Stimulated activated CD8-positive, alpha-beta memory T cell treated with anti-CD3 and anti-CD28 coated beads, Interleukin-7, amount 100 ng/mL, for 48 hours (primary cell): ENCODE measurements at places on chromosomes 12 and 14.
A peak's percentile ranks its signal among the peaks of the same experiment; 100 is the strongest.

GRCh38 chr14:78595797-78596196 is 425.6 kb downstream of the NRXN3 start:
- no peak for DNase-seq

DNA sequence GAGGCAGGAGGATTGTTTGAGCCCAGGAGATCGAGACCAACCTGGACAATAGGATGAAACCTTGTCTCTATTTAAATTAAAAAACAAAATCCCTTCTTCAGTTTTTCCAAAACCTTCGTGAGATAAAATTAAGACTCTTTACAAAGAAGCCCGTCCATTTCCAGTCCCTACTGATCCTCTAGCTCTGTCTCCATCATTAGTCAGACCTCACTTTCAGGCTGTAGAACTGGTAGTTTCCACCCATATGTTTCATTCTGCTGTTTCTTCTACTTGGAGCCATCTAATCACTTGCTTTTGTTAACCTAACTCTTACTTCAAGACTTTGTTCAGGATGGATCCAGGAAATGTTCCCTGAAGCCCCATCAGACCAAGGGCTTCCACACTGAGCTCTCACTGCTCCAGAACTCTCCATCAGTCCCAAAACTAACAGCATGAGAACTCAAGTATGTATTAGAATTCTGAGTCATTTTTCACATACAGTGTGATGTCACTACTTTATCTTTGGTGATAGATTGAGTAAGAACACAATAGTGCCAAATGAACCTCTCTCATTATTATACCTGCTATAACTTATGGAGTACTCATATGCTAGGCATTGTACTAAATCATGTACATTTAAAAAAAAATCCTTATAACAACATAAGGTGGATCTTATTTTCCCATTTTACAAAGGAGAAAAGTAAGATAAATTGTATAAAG is 90.8 kb downstream of the PRICKLE1 start:
- DNase-seq: no peak

DNA sequence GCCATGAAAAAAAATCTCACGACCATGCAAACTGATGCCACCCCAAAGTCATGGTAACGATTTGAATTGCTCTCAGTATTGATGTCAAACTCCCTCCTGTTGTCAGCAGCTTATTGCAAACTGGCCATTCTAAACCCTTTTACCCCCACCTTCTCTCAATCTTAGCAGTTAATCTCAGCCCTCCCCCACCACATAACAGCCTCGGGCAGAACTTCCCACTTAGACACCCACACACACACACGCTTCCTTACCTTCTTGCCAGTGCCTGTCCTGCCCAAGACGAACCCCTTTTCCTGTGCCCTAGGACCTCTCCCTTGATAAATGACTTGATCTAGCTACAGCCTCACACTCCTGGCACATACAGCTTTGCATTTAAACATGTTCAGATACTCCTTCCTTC is 56.6 kb downstream of the GPATCH2L start:
- no peak for DNase-seq

DNA sequence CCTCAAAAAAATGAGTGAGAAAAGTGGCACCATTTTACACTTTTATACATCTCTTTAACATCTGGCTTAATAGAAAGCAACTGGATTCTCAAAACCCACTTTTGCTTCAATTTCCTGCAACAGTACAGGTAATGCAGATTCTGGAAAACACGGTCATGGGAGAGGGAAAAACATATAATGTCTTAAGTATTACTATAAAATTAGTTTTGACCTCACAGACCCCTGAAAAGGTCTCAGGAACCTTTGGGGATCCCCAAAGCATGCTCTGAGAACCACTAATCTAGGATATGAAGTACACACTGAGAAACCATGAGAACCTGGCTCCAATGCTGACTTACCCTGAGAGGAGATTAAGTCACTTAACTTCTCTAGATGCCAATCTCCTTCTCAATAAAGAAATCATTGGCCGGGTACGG is 64.7 kb downstream of the PPP2R5E start:
- DNase-seq: peak; percentile 28

DNA sequence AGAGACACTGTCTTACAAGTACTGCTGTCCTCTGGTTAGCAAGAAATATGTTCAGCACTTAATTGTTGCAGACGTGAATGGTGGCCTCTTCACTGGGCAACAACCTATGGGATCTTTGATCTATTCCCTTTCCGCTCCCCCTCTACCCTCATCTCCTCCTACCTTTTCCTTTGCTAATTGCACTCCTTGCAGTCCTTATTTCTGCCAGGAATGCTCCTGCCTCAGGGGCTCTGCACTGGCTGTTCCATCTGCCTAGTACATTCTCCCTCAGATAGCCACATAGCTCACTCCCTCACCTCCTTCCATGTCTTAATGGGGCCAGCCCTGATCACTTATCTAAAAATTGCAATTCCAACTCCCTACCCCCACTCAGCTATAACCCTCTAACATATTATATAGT is 4.5 kb upstream of the NFYB start:
- DNase-seq: no peak

- no peak for DNase-seq
Measured at GRCh38 chr12:66144791-66145754, 14.5 kb upstream of the LLPH start.

DNA sequence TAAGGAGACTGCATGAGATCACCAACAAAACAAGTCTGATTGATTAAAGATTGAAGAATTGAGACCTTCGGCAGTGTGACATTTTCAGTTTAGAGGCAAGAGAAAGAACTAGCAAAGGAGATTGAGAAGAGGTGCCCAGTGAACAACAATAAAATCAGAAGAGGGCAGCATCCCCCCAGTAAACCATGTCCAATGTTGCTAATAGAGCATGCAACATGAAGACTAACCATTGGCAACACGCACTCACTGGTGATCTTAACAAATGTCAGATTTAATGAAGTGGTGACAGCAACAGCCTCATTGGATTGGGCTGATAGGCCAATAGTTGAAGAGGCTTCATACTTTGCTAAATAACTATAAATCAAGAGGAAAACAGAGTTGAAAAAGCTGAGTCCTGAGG is 20.7 kb upstream of the TAS2R14 start:
- DNase-seq: no peak

GRCh38 chr14:44070046-44070445 is 437.0 kb downstream of the FSCB start:
- DNase-seq: no peak

- DNase-seq: no peak
Measured at GRCh38 chr14:85580536-85581140, 50.7 kb downstream of the FLRT2 start.

GRCh38 chr14:93067088-93067487 is 48.6 kb downstream of the ITPK1 start:
- no peak for DNase-seq

DNA sequence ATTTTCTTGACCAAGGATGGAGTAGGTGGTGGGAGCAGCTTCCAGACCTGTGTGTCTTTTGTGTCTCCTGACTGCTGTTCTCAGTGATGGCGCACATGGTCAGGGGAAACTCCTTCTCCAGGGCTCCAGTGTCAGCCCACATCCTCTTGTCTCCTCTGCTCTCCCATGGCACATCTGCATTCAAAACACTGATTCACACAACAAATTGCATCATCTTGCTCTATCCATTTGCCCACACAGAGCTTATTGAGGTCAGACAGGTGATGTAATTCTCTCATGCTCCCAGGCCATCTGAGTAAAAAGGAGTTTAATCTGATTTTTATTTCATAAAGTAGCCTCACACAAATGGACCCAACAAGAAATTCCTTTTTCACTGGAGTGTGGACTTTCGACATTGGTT is 21.8 kb upstream of the TMEM132C start:
- no peak for DNase-seq

- no peak for DNase-seq
Measured at GRCh38 chr14:102085948-102086708, 716 bp downstream of the HSP90AA1 start.

GRCh38 chr12:93098077-93098476 is 169.0 kb upstream of the EEA1 start:
- peak; percentile 37 for DNase-seq

DNA sequence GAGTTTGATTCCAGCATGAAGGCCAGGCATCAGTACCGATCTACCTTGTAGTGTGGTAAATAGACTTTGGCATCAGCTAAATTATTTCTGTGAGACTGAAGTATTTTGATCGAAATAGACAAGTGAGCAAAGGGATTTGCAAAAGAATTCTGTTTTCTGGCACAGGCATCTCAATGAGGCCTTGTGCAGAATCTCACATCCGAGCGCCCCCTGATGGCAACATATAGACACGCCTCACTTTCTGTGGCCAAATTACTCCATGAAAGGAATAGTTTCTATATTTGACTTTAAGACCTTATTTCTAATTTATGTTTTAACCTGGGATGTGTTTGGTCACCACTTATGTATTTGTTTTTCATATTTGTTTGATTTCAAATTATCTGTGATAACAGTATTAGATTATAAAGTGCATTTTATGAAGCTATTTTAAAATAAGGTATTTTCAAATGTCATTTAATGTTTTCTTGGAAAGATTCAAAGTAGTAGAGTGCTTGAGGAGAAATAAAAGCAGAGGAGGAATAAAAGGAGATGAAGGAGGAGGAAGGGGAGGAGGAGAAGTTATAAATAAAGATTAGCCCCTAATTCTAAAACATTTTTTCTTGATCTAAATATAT is 731.9 kb downstream of the NRXN3 start:
- no peak for DNase-seq

DNA sequence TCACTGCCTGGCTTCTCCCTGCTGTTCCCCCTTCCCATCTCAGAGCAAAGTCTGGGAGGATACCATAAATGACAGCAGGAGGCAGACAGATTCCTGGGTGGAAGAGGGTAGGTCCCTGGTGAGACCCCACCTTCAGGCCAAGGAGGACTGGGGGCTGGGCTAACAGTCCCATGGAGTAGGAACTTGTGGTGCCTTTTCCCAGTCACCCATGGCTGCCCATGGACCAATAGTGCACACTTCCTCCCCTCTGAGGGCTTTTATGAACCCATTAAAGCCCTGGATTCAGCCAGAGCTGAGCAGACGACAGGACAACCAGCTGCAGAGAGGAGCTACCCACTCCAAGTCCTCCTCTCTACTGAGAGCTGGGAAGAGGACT is 36.6 kb upstream of the OR5AU1 start:
- DNase-seq: no peak

- DNase-seq: no peak
Measured at GRCh38 chr14:65945327-65945726, 532.8 kb downstream of the FUT8 start.

DNA sequence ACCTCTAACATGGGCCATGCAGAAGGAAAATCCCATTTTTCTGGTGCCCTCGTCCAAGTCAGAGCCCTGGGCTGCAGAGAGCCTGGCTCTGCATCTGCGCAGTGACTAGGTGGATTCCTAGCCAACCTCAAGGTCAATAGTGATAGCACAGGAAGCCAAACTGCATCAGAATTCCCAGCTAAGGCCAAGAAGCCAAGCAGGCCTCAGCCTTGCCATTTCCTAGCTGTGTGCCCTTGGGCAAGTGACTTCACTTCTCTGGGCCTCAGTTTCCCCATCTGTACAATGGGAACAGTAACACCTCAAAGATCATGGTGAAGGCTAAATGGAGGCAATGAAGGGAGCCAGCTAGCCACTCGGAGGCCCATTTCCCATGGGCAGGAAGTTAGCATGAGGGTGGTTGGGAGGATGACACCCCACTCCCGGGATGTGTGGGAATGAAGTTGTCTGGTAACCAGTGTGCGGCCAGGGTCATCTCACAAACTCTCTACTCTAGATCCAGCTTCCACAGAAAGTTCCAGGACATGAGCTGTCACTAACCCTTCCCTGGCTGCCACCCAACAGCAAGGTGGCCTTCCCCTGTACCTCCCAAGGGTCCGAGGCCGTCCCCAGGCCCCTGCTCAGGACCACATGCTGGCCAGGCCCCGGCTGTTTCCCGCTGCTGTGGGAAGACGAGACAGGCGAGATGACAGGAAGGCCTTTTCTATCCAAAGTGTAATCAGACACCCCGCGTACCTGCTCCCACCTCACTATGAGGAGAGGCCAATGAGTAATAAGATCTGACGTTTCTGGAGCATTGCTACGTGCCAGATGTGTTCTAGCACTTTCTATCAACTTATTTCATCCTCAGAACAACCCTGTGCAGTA is 125.7 kb downstream of the SCARB1 start:
- no peak for DNase-seq

- DNase-seq: no peak
Measured at GRCh38 chr14:93989939-93990338, 7.2 kb upstream of the CCDC197 start.
